ENCODE measurements at places on chromosomes 6 and 20. TPM values are rescaled to one million over a fixed set of nuclear protein-coding genes. Genes with fewer than 3 reads are reported as not detected.

GRCh38 chr20:46423342-46423741, 16.9 kb upstream of the ELMO2 start:
- DNase-seq, result no peak

DNA sequence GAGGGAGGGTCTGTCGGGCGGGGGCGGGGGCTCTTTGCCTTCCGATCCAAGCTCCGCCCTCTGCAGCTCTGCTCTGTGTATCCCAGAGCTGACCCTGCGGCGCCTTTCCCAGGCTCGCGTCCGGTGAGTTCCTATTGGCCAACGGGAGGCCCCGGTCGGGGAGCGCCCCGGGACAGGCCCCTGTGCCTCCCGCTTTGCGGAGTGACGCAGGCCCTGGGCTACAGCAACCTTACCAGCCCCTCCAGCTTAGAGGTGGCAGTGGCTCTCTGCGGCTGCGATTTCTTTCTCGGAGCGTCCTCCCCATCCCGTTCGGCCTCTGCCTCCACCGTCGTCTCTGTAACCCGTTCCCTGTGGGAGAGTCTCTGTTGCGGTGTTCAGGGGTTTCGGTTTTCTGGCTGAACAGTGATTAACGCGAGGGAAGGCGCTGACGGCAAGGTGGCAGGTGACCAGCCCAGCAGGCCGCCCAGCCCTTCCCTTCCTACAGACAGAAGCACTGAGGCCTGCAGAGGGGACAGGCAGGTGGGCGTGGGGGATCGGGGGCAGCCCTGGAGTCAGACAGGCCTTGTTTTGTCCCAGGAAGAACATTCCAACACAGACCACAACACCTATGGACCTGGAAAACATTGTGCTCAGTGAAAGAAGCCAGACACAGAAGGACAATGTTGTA, 18.1 kb upstream of the CEBPB start:
- peak; percentile 73 for DNase-seq

GRCh38 chr6:163602851-163603250, 188.3 kb downstream of the QKI start:
- no peak for DNase-seq

The BPIFB6 gene
- not detected for total RNA-seq

GRCh38 chr6:125486881-125487280, 185.1 kb upstream of the HDDC2 start:
- no peak for DNase-seq

All from mucosa of gallbladder (tissue), 1 donor.